ENCODE measurements at places on chromosomes 2 and 18.

GRCh38 chr18:36273347-36273746 lies 24.2 kb upstream of the FHOD3 start:
- no peak for DNase-seq

DNA sequence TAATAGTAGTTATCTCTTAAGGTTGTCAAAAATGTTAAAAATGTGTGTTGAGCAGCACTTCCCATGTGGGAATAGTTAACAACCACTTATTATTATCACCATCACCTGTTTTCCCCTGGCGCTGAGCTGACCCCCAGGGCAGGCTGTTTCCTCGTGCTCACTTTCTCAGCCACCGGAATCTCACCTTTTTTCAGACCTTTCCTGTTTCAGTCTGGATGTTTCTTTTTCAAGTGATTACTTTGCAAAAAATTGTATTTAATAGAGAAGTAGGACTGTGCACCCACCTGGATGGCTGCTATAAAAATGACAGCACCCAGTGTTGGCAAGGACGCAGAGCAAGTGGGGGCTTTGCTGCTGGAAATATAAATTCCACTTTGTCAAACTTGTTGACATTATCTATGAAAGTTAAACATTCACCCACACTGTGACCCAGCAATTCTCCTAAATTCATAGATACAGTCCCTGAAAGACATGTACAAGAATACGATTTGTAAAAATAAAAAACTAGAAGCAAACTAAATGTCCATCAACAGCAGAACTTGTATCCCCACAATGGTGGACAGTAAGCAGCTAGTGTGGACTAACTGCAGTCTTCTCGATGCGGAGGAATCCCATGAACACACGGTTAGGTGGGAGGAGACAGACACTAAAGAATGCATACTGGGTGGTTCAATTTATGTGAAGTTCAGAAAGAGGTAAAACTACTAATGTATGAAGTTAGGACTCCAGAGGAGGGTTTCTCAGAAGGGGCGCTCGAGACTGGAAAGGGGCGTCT lies 66.5 kb downstream of the SOWAHC start:
- no peak for DNase-seq

DNA sequence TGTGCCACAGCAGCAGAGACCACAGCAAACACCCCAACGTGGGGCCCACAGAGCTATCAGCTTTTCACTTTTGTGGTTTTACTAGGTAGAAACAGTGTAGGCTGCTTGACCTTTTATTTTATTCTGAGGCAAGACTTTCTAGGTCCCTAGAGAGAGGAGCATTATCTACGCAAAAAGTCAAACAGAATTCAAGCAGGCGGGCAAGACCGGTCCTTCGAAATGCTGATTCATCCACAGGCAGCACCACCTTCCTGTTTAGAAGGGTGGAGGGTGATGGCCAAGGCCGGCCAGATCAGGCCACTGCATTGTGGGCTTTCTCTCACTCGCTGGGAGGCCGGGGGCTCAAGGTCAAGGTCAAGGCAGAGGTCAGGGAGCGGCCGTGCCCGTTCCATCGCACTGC lies 573.0 kb downstream of the GALR1 start:
- DNase-seq = no peak

DNA sequence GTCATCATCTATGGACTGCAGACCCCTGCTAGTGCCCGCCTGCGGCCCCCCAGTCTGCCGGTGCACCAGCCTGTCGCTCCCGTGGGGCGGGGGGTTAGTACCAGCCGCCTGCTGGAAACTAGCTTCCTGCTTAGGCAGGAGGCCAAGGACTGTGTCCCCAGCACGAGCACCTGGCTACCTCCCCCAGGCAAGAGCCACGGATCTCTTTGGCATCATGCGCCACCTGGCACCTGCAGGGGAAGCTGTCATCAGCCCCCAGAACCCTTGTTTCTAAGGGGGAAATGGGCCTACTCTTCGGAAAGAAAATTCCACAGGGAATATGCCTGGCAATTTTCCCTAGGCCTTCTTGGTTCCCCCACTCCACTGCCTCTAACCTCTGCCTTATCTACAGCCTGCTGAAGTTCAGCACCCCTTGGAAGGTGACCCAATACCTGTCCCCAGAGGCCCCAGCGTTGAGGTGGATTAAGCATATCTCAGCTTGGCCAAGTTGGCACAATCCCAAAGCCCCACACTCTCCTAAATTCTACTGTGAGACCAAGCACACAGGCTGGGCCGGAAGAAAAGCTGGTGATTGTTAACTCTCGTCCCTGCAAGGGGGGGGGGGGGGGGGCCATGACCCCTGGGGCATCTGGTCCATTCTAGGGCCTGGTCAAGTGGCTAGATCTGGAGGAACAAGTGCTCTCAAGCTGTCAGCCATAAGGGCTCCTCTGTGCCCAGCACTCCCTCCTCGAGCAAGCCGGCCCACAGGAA lies 62.0 kb upstream of the POMC start:
- DNase-seq = no peak

DNA sequence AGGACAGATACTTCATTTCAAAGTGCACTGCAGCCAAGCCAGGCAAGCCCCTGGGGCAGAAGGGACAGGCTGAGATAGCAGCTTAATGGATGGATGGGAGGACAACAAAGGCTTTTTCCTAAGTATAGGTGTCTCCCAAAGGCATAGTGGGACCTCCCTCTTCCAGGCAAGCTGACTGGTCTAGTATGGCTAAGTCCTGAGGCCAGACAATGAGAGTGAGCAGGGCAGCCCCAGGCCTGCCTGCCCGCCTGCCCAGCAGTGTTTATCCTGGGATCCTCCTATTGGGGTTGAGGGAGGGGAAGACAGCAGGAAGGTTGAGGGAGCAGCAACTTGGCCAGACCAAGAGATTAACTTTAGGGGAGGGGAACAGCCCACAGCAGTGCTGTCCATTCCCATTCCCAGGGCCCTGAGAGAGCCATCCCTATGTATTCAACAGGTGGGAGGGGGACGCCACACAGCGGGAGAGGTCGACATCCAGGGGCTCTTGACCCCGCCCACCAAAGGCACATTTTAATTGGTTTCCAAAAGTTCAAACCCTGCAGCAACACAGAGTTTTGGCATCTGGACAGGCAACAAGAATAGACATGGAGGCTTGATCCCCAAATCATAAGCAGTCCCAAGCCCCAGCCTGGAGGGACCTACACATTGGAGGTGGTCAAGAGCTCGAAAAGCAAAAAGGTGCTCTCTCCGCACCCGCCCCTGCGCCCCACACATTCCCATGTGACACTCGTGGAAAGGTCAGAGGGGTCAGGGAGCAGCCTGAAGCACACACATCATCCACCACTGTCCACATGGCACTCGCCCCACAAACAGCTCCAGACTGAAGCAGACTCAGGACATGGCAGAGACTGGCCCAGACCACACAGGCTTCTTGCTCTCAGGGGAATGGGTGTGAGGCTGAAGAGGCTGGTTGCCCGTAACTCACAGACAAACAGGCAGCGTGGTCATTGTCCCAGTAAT lies 2.9 kb upstream of the SFXN5 start:
- no peak for DNase-seq

DNA sequence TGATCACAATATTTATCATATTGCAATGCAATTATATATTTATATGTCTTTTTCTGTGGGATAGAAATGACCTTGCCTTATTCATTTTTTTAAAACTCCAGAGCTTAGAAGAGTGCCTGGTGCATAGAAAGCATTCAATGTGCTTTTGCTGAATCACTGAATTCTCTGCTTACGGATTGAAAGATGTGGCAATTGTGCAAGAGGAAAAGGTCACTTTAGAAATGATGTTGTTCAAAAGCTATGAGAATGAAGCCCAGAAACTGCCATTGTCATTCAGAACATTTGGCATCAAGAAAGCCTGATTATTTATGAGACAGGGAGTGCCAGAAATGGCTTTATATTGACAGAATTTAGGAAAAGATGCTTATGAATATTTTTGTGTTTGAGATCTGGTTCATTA lies 678.6 kb upstream of the CDH2 start:
- DNase-seq = no peak

DNA sequence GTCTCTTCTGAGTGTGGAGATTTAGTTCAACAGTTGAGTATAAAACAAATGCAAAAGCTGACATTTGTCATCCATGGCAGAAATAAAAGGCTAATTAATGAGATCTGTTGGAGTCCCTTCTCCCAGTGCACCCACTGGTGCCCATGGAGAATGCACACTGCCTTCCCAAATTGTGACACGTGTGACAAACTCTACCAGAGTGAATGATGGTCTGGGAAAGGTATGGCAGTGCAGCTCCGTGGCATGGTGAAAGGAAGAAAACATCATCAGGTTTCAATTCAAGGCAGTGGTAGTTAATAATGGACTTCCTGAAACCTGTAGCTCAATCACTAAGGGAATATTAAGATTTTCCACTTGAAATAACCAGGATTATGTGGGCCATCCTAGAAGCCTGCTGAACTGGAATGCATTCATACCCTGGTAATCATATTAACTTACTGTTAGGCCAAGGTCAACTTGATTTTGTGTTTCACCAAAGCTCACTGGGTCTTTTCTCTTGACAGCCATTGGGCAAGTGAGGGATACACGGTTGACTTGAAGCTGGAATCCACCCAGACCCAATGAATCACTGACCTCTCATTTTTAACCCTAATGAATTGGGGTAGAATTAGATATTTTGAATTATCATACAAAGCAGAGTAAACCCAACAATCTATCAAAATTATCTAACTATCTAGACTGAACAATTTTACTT lies 167.6 kb downstream of the AFF3 start:
- no peak for DNase-seq

DNA sequence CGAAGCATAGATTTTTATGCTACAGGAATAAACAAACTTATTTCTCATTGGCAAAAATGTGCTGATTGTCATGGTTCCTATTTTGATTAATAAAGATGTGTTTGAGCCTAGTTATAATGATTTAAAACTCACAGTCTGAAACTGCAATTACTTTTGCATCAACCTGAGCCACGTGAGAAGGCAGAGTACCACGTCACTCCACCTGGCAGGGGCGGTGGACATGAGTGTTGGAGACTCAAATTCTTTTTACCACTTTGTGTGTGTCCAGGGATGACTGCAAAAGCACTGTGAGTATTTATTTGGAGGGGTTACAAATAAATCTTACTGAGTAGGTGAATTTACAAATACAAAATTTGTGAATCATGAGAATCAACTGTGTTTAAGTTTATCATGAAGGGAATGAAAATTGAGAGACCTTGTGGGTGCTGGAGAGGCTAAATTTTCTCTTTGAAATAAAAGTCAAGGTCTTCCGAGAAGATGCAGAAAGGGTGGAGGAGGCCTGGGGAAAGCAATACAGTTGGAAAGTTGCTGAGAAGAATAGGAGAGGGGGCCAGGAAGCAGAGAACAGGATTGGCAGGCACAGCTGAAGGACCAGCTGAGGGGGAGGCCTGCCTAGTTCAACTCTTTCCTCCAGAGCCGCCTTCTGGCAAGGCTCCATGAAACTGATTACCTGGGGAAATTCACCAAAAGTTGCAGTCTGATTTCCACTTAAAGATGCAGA lies 316.4 kb downstream of the MYCN start:
- no peak for DNase-seq

- DNase-seq = no peak
Measured at GRCh38 chr2:49111006-49111405, 43.3 kb downstream of the FSHR start.

GRCh38 chr18:25274926-25275325 lies 77.0 kb downstream of the ZNF521 start:
- DNase-seq = no peak

DNA sequence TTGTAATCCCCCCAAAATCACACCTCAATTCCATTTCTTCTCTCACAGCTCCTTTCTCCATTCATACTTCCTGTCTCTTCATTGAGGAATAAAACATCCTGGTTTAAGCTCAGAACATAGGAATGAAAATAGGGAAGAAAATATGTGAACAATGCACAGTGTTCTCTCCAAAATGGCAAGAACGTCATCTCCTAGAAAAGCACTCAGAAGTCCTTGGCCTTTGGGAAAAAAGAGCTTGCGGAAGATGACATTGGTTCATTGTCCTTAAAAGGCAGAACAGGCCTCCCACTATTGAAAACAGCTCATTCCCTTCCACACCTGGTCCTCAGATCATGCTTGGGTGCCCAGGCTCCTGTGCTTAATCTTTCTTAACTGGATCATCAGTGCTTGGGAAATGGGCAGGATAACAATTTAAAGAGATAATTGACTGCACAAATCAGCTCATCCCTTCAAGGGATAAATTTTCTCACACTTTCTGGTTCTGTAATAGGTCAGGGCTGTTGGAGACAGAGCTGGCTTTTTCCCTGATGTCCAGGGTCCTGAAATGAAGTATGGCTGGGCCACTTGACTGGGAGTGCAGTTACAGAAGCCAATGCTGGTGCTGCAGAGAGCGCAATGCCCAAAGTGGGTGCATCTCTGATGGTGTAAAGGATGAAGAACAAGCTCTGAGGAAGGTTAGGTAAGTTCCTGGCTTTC lies 69.2 kb downstream of the MARCHF4 start:
- no peak for DNase-seq

DNA sequence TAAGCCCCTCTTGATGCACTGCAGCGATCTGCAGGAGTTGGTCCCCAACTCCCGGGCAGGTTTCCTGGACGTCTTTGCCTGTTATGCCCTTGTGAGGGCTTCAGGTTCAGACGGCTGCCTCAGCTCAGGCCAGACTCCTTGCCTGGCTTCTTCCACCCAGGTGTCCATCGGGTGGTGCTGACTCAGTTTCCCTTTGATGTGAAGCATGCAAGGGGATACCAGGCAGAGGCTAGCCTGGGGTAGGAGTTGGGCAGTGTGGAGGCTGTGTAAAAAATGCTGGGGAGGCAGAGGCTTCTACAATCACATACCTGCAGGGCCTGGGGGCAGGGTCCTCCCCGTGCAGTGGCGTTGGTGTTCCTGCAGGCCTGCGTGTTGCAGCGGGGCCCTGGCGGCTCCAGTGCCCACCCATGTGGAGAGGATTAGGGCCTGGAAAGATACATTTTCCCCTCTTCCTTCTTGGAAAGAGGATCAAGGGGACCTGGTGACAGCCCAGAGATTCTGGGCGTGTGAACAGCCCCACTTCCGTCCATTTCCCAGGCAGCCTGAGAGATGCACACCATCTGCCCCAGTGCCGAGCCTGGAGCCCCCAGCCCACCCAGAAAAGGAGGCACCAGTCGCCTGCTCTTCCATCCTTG lies 338.3 kb downstream of the DYSF start:
- no peak for DNase-seq

DNA sequence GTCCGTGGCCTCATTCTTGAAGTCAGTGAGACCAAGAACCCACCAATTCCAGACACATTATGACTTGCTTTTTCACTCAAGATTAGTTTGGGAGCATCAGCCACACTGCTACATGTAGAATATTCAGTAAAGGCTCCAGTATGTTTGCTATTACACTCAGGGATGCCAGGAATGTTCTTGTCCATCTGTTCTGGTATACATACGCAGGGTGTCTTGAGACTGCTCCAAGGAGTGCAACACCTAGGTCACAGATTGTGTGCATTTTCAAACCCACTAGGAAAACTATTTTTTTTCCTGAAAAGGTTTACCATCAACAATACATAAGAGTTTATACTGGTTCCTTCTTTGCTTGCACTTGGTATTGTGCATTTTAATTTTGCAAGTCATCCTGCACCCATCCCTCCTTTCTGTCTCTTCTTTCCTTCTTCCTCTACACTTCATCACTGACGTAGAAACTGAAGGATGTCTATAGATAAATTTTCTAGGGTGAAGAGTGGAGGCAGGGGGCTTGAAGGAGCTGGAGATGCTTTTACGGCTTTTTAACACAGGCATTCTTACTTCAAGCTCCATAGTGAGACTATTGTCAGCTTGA lies 35.3 kb upstream of the MAP2 start:
- DNase-seq = no peak

All from NCI-H1436 treated with DMSO at 0.1 percent for 48 hours (cell line).